ENCODE measurements at places on chromosomes 1 and 21.

- no peak for DNase-seq
Observed at GRCh38 chr1:23897083-23897482, 16.1 kb downstream of the CNR2 start.

DNA sequence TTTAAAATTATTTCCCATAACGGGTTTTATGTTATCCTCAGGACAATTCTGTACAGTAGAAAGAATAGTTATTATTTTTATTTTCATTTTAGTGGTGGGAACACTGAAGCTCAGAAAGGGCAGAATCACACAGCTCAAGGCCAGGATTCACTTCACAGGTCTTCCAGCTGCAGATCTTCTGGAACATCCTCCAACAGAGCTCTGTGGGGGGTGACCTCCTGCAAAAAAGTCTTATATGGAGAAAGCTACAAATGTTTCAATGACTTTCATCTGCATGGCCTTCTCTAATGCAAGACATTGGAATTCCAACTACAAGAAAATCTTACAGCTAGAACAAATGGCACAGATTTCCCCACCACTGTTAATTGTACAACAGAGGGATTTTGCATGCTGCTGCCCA, 64.2 kb downstream of the SEC16B start:
- DNase-seq, result no peak

DNA sequence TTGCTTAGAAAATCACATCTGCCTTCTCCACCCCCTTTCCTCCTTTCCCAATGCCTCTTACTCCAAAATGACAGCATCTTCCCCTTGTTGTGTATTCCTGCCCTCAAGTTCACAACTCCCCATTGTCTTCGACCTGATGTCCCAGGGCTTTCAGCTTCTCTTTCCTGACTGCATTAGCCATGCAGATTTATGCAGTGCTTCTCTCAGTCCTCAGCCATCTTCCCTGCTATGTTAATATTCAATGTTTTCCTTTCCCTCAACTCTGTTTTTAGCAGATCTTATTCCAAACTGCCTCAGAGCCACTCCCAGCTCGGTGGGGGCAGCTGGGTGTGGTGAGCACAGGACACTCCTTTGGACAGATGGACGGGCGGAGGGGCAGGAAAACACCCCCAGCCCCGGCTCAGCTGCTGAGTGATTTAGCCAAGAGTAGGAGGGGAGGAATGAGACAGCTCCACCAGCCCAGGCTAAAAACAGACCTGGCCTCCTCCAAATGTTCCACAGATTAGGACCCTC, 71.0 kb downstream of the CD2 start:
- DNase-seq, result no peak

DNA sequence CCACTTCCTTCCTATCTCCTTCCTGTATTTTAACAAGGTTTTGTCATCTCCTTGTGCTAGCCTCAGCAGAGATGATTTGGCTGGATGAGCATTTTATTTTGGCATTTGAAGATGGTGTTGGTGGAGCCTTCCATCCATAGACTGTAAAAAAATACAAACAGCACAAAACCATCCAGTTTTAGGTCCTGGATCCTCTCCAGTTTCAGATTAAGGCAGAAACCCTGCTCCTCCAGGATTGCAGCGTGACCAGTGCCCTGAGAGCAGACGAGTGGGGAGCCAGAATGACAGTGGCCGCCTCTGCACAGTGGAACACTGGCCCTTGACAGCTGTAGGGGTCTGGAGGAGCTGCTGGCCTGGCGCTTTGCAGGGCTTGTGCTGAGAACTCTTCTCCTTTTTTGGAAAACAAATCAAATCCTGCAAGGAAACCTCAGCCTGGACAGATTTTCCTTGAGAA, 72.2 kb upstream of the GADD45A start:
- DNase-seq, result no peak

GRCh38 chr1:115065021-115065420, 24.3 kb downstream of the TSPAN2 start:
- DNase-seq, result no peak

GRCh38 chr1:3899754-3900149, 320 bp downstream of the C1orf174 start:
- no peak for DNase-seq

DNA sequence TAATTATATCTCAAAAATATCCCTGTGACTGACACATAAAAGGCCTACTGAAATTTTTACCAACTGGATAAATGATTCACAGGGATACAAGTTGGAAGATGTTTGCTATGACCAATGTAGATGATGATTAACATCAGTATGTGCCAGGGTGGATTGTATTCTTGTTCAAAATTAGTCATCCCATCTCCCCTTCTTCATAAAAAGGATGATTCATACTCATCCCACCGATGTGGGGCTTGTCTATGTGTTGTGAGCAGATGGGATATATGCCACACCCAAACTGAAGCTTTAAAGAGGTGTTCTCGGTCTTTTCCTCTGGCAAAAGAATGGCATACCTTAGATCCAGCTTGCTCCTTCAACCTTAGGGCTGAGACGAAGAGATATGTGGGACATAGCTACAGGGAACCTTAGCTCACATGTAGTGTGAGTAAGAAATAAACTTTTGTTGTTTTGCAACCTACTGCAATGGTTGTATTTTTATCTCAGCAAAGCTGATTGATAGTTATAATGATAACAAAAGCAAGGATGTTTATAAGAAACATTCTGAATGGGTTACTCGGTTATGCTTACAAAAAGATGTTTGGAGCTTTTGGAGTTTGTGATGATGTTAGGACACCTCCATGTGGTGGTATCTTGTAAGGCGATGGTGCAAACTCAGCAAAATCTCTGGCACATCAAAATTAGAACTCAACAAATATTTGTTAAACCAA, 29.4 kb downstream of the SPATA17 start:
- no peak for DNase-seq

DNA sequence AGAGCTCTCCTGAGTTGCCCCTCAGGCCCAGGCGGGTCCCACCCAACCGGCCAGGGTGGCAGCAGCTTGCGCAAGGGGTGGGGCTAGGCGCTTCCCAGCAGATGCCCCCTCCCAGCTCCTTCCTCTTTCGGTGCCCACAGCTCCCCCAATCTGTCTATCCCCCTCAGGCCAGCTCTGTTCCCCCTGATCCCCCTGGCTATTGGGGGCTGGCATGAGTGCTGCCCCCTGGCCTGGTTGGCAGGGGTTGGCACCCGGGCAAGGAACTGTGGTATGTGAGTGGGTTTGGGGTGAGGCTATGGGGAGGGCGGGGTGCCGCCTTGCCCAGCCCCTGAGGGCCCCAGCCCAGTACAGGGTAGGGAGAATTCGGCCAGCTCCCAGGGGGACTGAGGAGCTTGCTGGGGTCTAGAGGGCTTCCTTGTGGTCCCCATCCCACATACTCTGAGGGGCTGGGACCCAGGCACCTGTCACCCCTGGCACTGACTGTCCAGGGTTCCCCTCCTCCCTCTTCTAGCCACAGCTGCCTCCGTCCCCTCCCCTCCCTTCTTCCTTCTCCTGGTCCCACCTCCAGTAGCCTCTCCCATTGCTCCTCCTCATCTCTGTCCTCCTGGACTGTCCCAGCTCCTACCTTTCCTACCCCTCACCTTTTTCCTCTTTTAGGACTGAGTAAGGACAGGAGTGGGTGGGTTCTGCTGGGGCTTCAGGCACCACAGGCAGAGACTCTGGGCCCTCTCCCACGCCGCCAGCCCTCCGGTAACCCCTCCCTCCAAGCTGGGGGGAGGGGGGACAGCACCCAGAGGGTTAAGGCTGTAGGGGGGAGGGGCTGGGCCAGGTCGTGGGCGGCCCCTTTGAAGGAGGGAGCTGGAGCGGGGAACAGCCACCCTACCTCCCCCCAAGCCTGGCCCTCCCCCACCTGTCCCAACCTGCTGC, 5.7 kb downstream of the ZBTB7B start:
- DNase-seq, result peak; percentile 92

DNA sequence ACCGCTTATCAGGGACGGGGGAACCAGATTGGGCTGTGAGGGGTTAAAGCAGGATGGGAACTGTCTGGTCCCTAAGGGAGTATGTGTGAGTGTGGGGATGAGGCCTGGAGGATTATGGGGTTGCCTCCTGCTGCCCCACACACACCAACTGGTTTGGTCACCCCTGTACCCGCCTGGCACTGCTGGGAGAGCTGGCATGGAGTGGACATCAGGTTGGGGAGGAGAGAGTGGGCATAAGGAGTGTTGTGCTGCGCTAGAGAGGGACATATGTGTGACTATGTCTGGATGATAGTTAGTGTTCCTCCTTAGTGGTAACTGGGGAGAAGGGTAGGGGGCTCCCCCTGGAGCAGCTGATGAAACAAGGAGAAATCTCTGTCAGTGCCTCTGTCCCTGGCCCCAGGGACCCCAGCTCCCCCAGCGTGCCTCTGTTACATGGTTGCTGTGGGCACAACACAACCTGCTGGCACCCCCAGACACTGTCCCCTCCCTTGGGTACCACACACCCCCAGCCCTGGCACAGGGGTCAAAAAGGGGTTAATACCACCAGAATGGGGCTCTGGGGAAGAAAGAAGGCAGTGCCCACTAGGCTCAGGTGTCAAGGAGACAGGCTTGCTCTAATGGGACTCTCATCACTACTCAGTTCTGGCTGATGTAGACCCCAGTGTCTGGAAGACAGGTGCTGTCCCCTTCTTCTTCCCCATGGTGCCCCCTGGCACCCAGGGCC, 1.9 kb downstream of the ZBTB7B start:
- no peak for DNase-seq

DNA sequence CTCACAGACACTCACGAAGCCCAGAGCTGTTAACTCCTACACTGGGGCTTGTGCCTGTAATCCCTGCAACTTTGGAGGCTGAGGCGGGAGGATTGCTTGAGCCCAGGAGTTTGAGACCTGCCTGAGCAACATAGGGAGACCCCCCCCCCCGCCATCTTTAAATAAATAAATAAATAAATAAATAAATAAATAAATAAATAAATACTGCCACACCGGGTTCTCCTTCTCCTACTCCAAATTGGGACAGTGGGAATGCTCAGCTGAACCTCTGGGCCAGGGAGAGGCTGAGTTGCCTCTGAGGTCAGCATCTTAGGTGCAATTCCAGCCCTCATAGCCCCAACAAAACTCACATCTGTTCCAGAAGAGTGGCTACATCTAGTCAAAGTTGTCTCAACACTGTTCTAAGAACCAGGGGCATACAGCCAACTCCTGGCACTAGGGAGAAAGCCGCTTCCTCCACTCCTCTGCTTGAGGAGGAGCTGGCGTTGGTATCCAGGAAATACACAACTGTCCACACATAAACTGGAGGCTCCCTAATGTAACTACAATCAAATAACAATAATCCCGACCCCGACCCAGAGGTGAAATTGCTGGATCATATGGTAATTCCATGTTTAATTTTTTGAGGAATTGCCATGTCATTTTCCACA, 27.0 kb downstream of the C1orf216 start:
- no peak for DNase-seq

DNA sequence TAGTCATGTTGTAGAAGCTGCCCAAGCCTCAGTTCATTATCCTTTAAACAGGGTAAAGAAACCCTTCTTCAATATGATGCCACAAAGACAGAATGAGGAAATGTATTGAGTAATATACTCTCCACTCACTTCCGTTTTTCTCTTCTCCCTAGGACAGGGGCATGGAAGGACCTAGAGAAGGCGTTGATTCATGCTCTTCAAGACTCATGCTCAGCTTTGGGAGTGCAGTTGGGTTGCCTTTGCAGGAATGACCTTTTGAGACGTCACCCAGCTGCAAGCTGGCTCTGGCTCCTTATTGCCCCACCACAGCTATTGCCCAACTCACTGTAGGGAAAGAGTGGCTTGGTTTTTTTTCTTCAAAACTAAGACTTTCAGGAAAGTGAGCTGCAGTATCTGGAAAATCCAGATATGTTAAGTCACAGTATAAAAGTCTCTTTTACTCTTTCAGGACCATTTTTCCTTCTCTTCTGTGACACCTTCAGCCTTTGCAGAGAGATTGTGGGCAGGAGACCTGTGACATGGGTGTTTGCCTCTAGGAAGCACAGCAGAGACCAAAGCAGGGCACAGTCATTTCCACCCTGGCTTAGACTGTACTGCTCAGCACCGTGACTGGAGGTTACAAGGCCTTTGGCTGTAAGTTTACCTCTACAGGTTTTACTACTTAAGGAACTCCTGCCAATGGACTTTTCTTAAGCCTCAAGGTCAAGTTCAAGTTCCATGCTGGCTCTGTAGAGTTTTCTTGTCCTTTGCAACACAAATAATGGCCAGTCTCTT, 39.5 kb downstream of the XCL2 start:
- DNase-seq, result no peak

DNA sequence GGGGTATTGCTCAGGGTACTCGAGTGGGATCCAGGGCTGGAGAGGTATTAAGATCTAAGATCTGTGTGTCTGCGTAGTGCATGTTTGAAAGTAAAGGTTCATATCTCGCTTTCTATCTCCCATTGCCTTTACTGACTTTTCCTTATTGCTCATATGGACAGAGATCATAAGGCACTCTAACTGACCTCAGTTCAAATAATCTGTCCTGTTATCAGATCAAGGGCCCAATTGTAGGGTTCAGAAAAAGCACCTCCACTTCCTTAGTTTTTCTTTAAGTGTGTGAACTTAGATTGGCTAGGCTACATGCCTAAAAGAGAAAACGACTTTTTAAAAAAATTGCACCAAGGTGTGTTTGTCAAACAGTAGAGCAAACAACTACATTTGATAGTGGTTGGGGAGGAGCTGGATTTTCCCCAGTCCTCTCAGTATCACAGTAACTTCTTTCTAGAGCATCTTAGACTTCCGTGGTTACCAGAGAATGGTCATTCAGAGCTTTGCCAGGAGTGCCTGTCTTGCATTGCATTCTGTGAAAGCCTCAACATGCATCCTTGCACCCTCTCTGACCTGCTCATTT, 57.6 kb downstream of the LMO4 start:
- no peak for DNase-seq

DNA sequence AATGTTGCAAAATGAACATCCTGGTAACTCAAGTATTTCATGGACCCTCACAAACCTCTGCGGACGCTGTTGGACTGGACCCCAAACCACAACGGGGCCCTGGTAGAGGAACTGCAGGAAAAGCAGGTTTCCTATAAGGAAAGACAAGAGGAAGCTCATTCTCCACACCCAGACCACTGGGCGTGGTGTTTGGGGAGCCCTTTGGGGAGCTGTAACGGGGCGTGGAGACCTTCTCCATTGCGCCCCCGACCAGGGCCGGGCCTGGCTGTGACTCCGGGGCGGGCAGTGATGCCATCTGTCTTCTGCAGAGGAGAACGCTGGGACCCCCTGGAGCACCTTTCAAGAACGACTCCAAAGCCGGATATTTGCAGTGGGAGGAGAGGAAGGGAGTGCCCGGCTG, 30.0 kb upstream of the AGPAT3 start:
- DNase-seq, result no peak

- no peak for DNase-seq
Observed at GRCh38 chr1:154777154-154777553, 92.9 kb downstream of the KCNN3 start.

- no peak for DNase-seq
Observed at GRCh38 chr1:155968670-155969069, 9.7 kb downstream of the ARHGEF2 start.

- no peak for DNase-seq
Observed at GRCh38 chr1:201359031-201359872, 18.2 kb downstream of the TNNT2 start.

GRCh38 chr1:206608108-206608698, 4.1 kb downstream of the EIF2D start:
- DNase-seq, result peak; percentile 43

Measured in stimulated activated CD4-positive, alpha-beta T cell treated with anti-CD3 and anti-CD28 coated beads, TNF-alpha, amount 100 ng/mL, for 48 hours (primary cell).